ENCODE measurements at places on chromosomes 4 and X.

GRCh38 chrX:734362-734761 is 103.8 kb downstream of the SHOX start:
- no peak for DNase-seq

DNA sequence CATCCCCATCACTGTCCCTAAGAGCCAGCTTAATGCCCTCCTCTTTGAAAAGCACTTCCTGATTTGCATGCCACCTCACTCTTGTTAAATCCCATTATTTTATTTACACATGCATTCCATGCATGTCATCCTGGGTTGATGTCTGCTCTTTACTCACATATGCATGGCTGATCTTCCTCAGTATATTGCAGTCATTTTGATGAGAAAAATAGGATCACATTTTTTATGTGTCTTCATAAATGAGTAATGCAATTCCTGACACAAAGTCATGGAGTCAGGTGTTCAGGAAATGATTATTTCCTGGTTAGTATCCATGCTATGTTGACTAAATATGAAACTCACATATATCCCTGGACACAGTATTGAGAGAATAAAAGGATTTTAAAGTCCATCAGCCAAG is 204.7 kb downstream of the SLIT2 start:
- no peak for DNase-seq

DNA sequence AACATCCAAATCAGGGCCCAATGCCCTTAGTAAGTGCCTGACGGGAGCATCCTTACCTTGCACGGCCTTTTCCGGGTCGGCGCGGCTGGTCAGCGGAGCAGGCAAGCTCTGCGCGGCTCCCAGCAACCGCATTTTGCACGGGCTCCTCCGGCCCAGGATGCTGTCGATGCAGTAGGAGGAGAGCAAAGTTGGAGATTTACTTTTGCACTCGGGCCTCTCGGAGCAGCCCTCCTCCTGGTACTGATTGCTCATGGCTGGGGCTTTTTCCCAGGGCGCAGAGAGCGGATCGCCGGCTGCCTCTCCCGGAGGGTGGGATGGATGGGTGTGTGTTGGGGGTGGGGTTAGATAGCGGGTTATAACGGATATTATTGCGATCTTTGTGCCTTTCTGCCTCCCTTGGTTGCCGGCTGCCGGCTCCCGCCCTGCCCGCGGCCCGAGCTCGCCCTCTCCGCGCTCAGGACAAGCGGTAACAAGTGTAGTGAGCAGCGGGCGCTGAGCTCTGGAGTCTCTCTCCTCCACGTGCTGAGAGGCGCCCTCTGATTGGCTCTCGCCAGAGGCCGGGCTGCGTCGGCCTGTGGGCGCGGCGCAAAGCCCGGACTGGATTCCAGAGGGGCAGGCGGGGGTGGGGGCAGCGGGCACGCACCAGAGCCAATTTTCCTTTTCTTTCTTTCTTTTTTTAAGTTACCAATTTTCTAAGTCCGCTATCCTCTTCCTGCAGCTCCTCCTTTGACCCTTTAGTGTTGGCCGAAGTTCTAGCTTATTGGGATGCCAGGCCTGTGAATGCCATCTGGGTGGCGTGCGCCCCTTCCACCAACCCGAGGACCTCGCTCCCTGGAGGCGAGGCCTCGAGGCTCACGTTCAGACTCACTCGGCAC is at the start of gene ARX:
TSS of gene ARX (minus strand) at position 480 of the 875 bp plus-strand sequence. CDS start at position 252, 228 bp downstream.
- DNase-seq, result no peak

GRCh38 chr4:6458528-6458927 is 13.9 kb downstream of the PPP2R2C start:
- DNase-seq, result no peak

DNA sequence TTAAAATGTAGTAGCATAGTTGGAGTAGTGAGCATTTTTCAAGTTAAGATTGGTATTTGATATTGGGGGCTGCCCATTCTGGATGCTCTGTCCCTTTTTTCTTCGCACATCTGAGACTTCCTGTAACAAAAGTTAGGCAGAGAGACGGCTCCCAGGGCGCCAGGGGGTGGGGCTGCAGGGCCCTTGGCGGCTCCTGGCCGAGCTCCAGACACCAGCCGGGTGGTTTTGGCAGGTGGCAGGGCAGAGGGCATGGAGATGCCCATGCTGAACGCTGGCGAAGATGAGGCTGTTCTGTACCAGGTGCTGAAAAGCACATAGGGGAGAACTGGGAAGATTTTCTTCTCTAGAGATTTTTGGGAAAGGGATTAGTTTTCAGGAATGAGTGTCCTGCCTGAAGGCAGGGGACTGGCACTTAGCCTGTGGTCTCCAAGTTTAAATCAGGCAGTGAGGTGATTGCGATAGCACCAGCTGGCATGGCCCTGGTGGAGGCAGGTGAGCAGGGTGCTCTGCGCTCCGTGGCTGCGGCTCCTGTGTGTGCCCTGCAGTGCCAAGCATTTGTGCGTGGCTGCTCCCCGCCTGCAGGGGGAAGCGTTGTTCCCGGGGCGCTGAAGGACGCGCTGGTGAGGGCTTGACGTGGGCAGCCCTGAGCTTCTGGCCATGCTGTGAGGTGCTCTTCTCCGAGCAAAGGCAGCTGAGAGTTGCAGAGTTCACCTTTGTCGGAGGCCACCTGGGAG is 23.6 kb upstream of the HGFAC start:
- DNase-seq, result no peak

GRCh38 chr4:152607178-152607577 is 71.3 kb upstream of the FBXW7 start:
- no peak for DNase-seq

Data from HL-60 (cell line).